ENCODE measurements at places on chromosomes 2 and 18. TPM values are rescaled to one million over a fixed set of nuclear protein-coding genes. Genes with fewer than 3 reads are reported as not detected.

- no peak for DNase-seq
Observed at GRCh38 chr2:236805800-236806531, 236.3 kb downstream of the ACKR3 start.

Gene SERPINB3
- not detected for total RNA-seq

DNA sequence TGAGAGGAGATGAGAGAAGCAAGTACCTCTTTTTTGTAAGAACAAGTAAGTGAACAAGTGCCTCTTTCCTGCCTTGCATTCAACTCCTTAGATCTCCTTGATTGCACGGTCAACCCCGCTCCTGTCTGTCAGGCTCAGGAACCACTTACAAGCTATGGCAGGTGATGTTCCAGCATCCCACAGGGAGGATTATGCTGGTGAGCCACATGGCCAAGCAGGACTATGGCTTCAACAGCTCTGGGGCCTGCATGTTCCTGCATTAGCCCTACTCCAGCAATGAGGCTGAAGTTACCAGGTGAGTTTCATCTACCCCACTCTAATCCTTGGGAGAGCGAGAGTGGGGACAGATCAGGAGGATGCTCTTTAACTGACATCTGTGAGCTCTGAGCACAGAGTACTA lies 29.5 kb downstream of the TTC32 start:
- no peak for DNase-seq

GRCh38 chr2:190136259-190136658 lies 73.7 kb upstream of the MSTN start:
- no peak for DNase-seq

- DNase-seq: no peak
Observed at GRCh38 chr2:54459037-54459441, 2.9 kb downstream of the SPTBN1 start.

GRCh38 chr2:115386465-115386864 lies 944.0 kb downstream of the DPP10 start:
- DNase-seq: no peak

Gene DSG1
- not detected for total RNA-seq

DNA sequence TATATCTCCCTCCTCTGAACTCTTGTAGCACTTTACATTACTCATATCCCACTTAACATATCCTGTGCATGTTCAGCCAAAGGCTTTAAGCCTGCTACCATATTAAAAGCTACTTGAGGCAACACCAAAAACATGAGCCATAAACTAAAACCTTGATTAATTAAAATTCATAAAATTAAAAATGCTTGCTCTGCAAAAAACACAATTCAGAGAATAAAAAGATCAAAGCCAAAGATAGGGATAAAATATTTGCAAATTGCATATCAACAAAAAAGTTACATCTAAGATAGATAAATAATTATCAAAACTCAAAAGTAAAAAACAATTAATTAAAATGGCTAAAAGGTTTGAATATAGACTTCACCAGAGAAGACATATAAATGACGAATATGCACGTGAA lies 495.4 kb upstream of the PIK3C3 start:
- DNase-seq: no peak

- DNase-seq: no peak
Observed at GRCh38 chr2:181456660-181457120, 496 bp upstream of the ITGA4 start.

DNA sequence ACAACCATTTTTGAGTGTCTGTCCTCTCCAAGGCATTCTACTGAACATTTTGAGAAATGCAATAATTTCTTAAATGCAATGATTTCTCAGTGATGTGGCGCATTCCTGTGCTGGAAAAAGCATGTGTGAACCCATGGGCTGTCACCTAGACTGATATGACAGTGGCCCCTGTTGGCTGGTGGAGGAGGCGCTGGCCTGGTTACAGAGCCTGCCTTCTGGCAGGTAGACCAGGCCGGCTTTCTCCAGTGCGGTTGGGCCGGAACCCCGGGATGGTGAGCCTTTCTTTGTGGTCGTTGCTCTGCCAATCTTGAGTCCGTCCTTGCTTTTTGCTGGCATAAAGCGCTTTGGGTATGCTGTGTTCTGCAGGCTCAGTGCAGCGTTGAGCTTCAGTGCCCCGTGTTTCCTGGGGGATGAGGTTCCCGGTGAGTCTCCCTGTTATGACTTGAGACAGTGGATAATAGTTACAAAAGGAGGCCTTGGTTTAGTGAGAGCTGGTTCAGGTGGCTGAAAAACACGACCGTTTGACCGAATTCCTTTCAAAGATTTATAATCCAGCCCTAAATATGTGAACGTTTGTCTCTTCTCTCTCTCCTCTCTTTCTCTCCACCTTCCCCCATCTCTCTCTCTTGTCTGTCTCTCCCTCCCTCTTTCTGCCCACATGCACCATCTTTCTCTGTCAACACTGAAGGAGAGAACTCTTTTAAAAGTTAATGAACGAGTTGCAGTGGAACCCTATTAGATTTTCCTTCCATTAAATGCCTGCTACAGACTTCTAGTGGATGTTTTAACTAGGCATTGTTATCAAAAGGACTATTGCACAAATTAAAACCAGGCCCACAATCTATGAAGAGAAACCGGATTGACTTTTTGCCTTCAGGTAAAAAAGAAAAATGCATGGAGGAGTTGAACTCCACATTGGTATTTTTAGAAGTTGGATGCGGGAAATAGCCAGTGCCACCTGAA lies 34.0 kb downstream of the TSHZ1 start:
- no peak for DNase-seq

DNA sequence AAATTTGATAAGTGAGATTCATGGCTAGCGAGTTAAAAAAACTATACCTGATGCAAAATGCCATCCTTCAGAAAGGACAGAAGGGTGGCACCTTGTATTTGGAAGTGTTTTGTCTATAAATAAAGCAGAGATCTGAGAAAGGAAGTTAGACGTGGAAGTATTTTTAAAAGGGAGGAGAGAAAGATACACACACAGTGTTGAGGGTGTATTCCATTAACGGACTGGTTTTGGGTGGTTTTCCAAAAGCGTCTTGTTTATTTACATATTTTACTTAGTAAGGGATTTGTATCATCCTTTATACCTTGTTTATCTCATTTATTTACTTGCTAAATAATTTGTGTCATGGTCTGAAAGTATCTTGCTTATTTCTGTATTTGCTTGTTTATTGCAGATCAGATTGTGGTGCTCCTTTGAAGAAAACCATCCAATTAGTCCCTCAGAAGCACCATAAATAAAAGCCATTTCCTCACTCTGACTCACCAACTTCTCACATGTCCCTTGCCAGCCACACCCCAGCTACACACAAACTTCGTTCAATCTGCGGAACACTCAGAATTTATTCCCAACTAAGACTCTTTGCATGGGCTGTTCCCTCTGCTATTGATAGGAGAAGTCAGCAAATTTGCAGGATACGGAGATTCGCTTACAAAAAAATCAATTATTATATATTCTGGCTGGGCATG lies 90.8 kb downstream of the FAM124B start:
- no peak for DNase-seq

DNA sequence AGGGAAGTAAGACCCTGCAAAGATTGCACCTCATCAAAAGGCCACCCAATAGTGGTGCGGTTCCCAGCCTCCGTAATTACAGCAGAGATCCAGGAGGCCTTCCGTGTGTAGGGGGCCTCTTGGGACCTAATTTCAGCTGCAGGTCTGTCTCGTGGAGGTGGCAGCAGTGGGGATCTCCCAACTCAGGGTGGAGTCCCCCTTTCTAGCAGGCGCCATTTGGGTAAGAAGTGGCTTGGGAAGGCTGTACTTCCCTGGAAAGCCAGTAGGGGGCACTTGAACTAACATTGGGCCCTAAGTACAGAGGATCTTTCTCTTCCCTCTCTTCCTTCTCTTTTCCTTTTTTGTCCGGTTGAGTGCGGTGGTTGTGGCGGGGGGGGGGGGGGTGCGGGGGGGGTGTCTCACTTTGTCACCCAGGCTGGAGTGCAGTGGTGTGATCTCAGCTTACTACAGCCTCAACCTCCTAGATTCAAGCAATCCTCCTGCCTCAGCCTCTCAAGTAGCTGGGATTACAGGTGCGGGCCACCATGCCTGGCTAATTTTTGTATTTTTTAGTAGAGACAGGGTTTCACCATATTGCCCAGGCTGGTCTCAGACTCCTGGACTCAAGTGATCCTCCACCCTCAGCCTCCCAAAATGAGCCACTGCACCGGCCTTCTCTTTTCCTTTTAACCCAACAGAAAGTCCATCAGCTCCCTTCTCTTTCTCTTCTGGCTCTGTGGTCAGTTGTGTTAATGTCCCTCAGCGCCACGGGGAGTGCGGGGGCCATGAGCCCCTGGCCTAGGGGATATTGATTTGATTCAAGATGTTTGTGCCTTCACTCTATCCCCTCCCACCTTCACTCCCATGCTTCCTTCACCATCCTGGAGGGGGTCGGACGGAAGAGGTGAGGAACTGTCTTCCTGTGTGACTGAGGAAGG lies 32.0 kb downstream of the CENPO start:
- DNase-seq: no peak

DNA sequence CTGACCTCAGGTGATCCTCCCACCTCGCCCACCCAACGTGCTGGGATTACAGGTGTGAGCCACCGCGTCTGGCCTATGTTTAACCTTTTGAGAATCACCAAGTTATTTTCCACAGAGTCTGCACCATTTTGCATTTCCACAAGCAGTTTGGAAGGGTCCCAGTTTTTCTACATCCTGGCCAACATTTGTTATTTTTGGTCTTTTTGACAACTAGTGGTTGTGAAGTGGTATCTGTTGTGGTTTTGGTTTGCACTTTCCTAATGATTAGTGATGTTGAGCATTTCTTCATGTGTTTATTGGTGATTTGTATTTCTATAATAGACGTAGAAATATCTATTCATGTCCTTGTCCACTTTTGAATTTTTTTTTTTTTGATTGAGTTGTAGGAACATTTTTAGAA lies 67.9 kb downstream of the BIRC6 start:
- DNase-seq: no peak

Gene IL36RN
- total RNA-seq: not detected

Gene SLC14A1
- 1.2 TPM for total RNA-seq

GRCh38 chr2:74792282-74792681 lies 41.6 kb upstream of the HK2 start:
- no peak for DNase-seq

DNA sequence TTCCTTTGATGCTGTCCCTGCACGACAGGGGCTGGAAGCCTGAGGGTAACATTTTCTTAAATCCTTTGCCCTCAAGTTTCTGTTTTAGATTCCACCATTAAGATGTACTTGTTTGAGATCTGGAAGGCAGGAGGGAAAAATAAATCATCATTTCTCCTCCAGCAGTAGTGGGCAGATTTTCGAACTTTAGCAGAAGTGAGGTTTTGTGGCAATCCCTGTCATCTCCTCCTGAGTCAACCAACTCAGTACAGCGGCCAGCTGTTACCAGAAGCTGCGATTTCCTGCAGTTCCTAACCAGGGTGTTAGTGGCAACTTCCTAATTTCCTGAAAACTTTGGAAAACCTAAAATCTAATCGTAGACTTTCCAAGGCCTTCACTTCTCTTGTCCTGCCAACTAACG lies 517.2 kb upstream of the ACVR2A start:
- DNase-seq: no peak

Gene MBD2
- total RNA-seq: 53.3 TPM

DNA sequence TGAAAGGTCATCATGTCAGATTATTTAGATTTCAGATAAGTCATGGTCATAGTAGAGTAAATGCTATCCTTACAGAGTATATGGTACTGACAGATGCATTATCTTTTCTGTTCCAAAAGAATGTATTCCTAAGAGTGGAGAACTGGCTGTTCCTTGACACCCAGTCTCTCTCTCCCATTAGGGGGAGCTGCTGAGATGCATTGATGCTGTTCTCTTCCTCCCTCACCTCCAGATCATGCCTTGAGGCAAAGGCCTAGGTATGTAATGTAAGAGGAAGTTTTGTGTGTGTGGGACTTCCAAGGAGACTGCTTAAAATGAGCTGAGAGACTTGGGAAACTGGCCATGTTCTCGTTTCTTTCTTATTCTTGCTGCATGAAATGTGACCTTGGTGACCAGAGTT lies 979.5 kb upstream of the CELF4 start:
- DNase-seq: no peak

Gene CHRNA1
- not detected for total RNA-seq
